ENCODE measurements at places on chromosomes 1 and 21. TPM values are rescaled to one million over a fixed set of nuclear protein-coding genes. Genes with fewer than 3 reads are reported as not detected.

The ZNF593OS gene
- total RNA-seq: not detected

The CELA2B gene
- total RNA-seq: 0.30 TPM

The REN gene
- 0.30 TPM for total RNA-seq

The CDK18 gene
- 4.2 TPM for total RNA-seq

The RNF186 gene
- total RNA-seq: not detected

The OR2AK2 gene
- not detected for total RNA-seq

The BMP8A gene
- 1.3 TPM for total RNA-seq

The TRABD2B gene
- total RNA-seq: 1.5 TPM

The ARHGEF16 gene
- total RNA-seq: 5.4 TPM

The YIPF1 gene
- total RNA-seq: 16.0 TPM

The BACH1 gene
- total RNA-seq: 97.7 TPM

The SLC9A1 gene
- total RNA-seq: 5.8 TPM

The FAM72B gene
- total RNA-seq: 2.6 TPM

The PRAMEF11 gene
- not detected for total RNA-seq

The KLHDC9 gene
- total RNA-seq: not detected

The KCNT2 gene
- 5.1 TPM for total RNA-seq

The LAPTM5 gene
- total RNA-seq: 16.8 TPM

The CORT gene
- total RNA-seq: 0.49 TPM

The VASH2 gene
- 11.6 TPM for total RNA-seq

The SERPINC1 gene
- total RNA-seq: not detected

The ADAM30 gene
- total RNA-seq: not detected

The GBP7 gene
- total RNA-seq: not detected

The MARK1 gene
- 7.6 TPM for total RNA-seq

The HSD17B7 gene
- 11.9 TPM for total RNA-seq

The IARS2 gene
- total RNA-seq: 70.9 TPM

The AMY1A gene
- not detected for total RNA-seq

The MYBPH gene
- total RNA-seq: 2.1 TPM

The CCDC185 gene
- total RNA-seq: not detected

The GRHL3 gene
- total RNA-seq: 35.8 TPM

The COL24A1 gene
- 5.6 TPM for total RNA-seq

The ERMAP gene
- 10.9 TPM for total RNA-seq

The CEPT1 gene
- 46.8 TPM for total RNA-seq

The EPHA10 gene
- 0.49 TPM for total RNA-seq

The CA14 gene
- 0.69 TPM for total RNA-seq

The GPR25 gene
- total RNA-seq: not detected
